ENCODE measurements at places on chromosomes 7 and 10.

GRCh38 chr10:11319990-11320602, 291.4 kb downstream of the USP6NL start:
- peak; percentile 65 for ATAC-seq

- ATAC-seq, result peak; percentile 91
These were observed 652 bp downstream of the ATOH7 start for GRCh38 chr10:68231106-68231816.

GRCh38 chr7:111835066-111835465, 272.8 kb upstream of the IMMP2L start:
- no peak for ATAC-seq

DNA sequence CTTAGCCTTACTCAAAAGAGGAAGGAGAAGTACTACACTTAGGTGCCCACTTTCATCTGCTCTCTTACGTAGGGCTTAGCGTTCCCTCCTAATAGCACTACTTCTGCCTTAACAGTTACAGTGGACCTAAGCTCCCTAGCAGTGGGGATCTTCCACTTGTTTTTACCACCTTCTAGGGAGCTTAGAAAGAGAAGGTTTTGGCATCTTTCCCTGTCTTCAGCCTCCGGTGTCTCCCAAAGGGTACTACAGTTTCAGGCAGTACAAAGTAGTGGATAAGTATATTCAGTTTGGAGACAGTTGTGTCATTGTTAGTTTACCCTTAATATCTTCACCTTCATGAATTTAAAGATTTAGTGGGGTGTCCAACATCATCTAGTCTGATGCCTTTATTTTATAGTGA, 14.6 kb downstream of the CHRM2 start:
- no peak for ATAC-seq

DNA sequence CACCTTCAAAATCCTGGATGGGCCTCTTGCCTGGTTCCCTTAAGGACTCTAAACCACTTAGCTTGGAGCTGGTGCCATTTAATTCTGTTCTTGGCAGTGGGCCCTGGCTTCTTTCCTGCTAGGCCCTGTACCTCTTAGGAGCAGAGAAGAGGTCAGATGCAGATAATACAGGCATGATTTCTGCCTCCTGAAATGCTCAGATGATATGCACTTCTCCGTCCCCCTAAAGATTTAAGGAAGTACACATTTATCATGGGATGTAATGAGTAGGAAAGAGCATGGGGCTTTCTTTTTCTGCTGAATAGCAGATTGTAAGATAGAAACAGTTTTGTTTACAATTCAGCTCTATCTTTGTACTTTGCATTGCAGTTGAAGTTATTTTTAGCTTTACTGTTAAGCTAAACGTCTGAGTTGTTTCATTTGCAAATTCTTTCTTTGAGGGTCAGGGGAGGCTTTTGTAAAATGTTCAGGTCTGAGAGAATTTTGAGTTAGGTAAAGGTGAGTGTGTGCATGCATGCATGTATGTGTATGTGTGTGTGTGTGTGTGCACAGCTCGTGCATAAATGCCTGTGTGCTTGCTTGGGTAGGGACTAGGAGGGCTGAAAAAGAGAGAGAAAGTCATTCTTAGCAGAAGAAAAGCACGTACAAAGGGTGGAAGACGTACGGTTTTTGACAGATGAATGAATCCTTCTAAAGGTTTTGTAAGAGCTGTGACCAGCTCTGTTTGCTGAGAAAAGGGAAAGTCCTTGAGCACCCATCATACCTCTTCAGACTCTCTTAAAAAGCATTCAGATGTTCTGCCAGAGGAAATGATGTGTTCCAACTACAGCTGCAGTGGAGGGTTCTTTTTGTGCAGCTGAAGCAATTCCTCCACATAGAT, 364.2 kb downstream of the AUTS2 start:
- ATAC-seq, result no peak

- ATAC-seq, result no peak
These were observed 518.3 kb downstream of the PLXDC2 start for GRCh38 chr10:20334559-20334958.

DNA sequence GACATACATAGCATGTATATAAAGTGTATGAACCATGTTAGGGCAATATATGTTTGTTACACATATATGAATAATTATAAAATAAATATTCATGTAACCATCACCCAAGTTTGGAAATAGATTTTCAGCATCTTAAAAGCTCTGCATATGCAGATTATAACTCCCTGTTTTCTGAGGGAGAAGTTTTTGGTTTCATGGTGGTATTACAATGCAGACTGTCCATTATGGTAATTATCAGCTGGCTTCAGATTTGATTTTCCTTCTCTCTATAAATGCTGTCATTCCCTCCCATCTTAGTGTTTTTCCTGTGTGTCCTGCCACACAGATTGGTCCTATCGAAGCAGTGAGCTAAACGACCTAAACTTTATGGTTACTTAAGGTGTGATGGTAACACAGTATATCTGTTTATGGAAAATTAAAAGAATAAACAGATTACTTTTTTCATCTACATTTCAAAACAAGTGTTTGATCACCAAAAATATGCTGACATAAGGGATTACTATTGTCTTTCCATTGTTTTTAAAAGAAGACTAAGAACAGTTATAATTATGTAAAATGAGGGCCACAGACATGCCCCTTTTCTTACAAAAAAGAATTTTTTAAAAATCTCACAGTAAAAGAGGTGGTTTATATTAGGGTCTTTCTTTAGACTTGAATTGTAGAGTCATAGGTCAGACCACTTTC, 17.7 kb downstream of the PRPF18 start:
- no peak for ATAC-seq

DNA sequence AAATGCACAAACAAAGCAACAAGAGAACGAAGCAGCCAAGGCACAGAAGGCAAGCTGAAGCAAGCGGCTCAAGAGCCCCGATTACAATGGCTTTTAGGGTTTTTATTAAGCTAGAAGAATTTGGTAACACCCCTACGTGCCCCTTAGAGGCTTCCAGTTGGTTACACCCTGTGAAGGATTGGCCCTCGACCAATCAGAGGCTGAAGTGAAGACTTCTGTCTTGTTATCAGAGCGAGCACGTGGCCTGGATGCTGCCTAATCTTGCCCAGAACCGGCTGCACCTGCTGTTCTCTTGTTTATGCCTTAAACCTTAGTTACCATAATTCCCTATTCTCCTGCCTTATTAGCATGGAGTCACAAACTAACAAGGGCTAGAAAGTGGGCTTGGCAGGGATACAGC, 21.4 kb downstream of the KCNK18 start:
- ATAC-seq, result no peak

DNA sequence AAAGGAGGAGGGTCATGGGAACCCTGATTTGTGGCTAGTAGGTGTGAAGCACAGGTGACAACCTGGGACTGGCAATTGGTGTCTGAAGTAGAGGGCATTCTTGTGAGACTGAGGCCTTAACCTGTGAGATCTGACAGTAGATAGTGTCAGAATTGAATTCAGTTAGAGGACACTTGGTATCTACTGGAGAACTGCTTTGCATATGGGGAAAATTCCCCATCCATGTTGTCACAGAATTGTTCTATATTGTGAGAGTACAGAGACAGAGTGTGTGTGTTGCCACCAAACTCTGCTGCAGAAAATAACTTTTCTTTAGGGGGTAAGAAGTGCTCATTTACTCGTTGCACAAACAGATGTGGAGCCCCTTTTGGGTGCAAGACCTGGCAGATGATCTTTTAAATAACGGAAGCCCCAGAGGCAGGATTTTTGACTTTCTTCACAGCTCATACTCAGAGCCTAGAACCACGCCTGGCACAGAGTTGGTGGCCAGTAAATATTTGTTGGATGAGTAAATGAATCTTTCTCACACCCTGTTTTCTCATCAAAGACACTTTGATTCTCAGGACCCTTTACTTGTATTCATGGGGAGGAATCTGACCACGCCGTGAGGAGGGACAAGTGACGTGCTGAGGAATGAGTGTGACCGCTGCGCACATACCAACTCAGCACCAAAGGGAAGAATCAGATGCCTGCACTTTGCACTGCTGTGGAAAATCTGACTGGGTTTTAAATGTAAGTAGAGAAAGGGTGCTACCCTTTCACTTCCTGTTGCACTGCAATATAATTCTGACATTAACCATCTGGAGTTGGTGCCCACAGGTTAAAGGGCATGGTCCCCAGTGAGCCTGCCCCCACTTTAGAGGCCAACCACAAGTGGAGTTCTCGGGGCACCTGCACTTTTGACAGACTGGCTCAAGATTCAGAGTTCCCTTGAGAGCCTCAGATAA, 39.2 kb upstream of the SDHAF3 start:
- no peak for ATAC-seq

GRCh38 chr7:83301416-83301815, 138.7 kb upstream of the PCLO start:
- ATAC-seq, result no peak

- peak; percentile 3 for ATAC-seq
These were observed 29.1 kb downstream of the CCDC6 start for GRCh38 chr10:59877191-59877671.

- no peak for ATAC-seq
These were observed 8.1 kb downstream of the ADCY1 start for GRCh38 chr7:45582136-45582749.

- no peak for ATAC-seq
These were observed 217.1 kb upstream of the ZMIZ1 start for GRCh38 chr10:78851647-78852046.

DNA sequence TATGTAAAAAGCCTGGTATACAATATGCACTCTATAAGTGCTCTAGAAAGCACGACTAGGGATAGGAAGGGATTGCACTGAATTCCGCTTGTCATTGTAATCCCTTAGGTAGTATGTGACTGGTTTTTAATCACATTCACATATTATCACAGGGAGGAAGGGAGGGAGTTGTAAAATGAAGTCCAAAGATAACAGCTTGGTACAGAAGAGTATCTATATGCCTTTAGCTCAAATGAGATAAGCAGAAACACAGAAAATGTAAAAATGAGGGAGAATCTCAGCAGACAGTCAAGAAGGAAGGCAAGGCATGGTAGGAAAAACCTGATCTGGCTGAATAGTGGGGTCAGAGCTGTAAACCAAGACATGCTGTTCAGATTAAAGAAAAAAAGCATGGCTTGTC, 63.4 kb downstream of the ABI1 start:
- ATAC-seq, result no peak

DNA sequence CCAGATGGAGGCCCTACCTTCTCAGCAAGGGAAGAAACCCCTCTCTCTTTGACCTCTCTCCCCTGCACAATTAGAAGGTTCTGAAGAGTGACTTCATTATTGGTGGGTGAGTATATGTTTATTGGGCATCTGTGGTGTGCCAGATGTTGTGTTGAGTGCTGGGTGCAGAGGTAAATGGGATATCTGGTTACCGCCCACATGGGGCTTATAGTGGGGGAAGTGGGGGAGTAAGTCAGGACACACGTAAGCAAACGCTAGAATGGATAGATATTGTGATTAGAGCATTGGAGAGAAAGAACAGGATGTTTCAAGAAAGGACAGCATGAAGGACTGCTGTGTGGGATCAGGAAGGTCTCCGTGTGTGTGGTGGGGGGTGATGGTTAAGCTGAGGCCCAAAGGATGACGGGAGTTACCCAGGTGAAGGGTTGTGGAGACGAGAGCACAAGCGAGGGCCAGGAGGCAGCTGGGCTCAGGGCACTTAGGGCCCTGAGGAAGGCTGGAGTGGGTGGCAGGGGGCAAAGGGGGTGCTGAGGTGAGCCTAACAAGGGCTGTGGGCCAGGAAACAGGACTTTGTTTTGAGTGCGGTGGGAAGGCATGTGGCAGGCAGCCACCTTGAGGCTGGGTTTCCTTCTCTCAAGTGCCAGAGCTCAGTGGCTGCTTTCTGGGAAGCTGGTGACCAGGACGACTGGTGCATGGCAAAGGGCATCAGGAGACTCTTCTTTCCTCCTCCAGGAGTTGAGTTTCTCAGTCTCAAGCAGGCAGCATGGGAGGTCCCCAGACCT, 299.9 kb downstream of the RPS24 start:
- no peak for ATAC-seq

DNA sequence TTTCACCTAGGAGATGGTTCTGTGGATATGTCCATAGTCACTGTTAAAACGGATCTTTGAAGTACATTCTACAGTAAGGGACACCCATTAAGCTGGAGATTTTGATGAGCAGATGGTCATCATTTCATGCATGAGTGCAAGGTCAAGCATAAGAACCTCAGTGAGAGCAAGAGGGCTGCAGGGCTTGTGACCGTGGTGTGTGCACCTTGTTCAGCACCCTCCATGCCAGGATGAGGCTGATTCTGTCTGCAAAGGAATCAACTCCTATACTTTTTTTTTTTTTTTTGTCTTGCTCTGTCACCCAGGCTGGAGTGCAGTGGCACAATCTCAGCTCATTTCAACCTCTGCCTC, 17.6 kb downstream of the PDSS1 start:
- ATAC-seq, result no peak

DNA sequence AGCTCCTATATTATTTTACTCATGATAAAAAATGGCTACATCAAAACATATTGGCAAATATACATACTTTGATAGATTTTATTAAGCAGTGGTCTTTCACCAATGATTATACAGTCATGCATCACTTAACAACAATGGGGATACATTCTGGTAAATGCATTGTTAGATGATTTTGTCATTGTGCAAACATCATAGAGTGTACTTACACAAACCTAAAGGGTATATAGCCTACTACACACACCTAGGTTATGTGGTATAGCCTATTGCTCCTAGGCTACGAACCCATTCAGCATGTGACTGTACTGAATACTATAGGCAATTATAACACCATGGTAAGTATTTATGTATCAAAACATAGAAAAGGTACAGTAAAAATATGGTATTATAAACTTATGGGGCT, 98.9 kb upstream of the IL6 start:
- no peak for ATAC-seq

- no peak for ATAC-seq
These were observed 42.6 kb upstream of the ZNRF2 start for GRCh38 chr7:30241767-30242166.

- no peak for ATAC-seq
These were observed 109.3 kb downstream of the SLC25A40 start for GRCh38 chr7:87766827-87767226.

DNA sequence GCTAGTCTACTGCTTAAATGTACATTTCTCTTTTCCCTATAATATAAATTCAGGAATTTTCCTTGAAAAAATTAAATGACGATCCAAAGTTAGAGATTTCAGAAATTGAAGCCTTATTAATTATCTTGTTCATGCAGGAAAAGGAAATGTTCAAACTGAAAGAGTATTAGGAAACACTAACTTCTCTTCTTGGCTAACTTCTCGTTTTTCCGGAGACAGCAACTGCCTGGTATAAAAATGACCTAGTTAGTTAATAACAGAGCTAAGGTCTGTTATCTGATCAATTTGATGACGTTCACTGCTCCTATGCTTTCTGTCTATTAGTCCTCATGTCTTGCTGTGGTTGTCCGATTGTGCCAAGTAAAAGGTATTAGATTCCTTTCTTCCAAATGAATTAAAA, 212.5 kb downstream of the DGKB start:
- no peak for ATAC-seq

DNA sequence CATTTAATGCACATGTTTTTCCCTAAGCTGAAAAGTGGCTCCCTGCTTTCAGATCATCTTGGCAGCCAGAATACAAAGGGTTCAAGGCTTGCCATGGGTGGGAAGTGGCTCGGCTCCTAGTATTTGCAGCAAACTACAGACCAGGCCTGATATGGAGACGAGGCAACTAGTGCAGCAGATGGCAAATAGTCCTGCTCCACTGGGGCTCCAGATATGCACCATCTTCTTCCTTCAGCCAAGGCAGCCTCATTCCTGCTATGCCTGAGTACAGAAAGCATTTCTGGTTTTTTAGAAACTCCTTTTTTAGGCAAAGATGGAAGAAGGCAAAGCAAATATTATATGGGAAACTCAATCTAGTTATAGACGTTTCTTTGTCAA, 23.9 kb downstream of the LRRC4 start:
- ATAC-seq, result no peak

- ATAC-seq, result no peak
These were observed 163.3 kb downstream of the JCAD start for GRCh38 chr10:29896053-29896452.

GRCh38 chr7:110868458-110868857, 222.5 kb upstream of the LRRN3 start:
- no peak for ATAC-seq
